ENCODE measurements at places on chromosomes 2 and 18.
A peak's percentile ranks its signal among the peaks of the same experiment; 100 is the strongest.

DNA sequence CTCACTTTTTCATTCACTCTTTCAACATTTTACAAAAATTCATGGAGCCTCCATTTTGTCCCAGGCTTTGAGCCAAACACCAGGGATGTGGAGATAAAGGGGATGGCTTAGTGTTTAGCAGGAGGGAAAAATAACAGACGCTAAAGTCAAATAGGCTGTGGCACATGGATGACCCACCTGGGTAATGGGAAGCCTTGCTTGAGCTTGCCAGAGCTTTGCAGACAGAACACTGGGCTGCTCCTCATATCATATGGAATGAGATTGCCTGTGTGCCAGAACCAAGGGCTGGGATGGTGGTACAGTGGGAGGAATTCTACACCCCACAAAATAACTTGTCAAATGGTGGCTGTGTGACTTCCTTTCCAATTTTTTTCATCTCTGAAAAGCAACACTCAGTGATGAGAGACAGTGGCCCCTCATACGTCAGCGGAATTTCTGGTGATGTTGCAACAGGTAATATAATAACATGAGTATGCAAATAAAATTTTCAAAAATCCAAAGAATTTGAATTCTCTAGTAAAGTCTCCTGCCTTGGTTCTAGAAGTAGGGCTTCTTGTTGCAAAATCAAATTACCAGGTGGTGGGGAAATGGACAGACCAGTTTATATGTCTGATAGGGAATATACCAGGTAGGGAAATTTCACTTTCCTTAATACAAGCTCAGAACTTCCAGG, 252.9 kb downstream of the CLIP4 start:
- H3K27me3 ChIP-seq, result peaks cover 16% of the 10 kb centered on the region
- H3K36me3 ChIP-seq, result no peaks in the 10 kb centered on the region
- no peaks in the 10 kb centered on the region for H3K4me1 ChIP-seq

- peak overlapping the region; percentile 56 for H3K4me3 ChIP-seq
- peak overlapping the region; percentile 66 for H3K27ac ChIP-seq
- H3K4me1 ChIP-seq, result peaks cover 53% of the 10 kb centered on the region
- no peak for DNase-seq
- H3K36me3 ChIP-seq, result no peaks in the 10 kb centered on the region
These were observed 2.7 kb downstream of the EHD3 start for GRCh38 chr2:31236433-31237205.

DNA sequence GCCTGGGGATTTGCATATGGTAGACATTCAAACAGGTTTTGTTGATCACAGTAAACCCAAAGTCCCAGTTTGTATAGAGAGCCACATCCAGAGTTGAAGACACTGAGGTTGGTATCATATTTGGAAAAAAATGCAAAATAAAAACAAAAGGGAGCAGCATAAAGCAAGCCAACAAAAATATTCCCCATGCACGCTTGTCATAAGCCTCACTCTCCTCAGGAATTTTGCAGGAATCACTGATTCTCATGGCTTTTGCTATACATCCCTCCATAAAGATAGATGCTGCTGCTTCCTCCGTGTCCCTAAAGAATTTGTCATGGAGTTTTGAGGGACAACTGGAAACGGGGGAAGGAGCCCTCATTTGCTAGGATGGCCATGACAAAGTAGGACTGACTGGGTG, 108.8 kb upstream of the TCF4 start:
- no peaks in the 10 kb centered on the region for H3K27me3 ChIP-seq
- no peaks in the 10 kb centered on the region for H3K36me3 ChIP-seq
- H3K27ac ChIP-seq, result no peak overlapping the region
- H3K4me3 ChIP-seq, result no peak overlapping the region
- no peaks in the 10 kb centered on the region for H3K4me1 ChIP-seq
- DNase-seq, result no peak

DNA sequence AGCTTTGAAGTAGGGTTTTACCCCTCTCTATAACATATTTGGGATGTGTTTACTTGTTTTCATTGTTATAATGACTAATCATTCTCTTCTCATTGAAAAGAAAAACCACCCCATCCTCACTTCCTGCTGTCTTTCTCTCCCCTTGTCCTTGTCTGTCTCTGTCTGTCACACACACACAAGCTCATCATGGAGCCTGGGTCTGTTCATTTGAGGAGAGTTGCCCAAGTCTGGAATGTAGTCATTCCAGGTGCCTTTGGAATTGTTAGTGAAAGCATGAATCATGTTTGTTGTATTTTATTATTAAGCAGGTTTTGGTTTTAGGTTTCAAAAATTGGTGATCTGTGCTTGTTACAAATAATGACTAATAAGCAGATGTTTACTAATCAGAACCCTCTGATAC, 133.5 kb upstream of the IL1R2 start:
- no peaks in the 10 kb centered on the region for H3K4me1 ChIP-seq
- H3K4me3 ChIP-seq, result no peak overlapping the region
- no peaks in the 10 kb centered on the region for H3K27me3 ChIP-seq
- H3K27ac ChIP-seq, result peak overlapping the region; percentile 41

- no peak overlapping the region for H3K27ac ChIP-seq
- peak; percentile 25 for DNase-seq
- H3K36me3 ChIP-seq, result peaks cover 10% of the 10 kb centered on the region
- H3K4me1 ChIP-seq, result peaks cover 14% of the 10 kb centered on the region
- no peak overlapping the region for H3K4me3 ChIP-seq
- no peaks in the 10 kb centered on the region for H3K27me3 ChIP-seq
These were observed 27.3 kb downstream of the ZAP70 start for GRCh38 chr2:97740590-97741182.

DNA sequence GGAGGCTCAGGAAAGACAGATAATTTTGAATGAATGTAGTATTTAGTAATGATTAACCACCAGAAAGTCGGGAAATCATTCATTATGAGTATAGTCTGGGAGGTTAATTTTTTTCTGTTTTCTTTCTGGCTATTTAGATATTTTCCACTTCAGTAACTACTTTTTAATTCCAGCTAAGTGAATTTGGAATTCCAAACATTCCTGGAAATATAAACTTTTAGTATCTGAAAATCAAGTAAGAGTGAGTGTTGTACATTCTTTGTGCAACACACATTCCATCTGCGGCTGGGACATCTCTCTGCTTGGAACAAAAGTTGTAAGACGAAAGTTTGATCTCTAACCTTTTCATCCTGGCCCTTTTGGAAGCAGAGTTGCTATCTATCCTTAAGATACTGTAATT, 275.7 kb upstream of the SPRED2 start:
- no peaks in the 10 kb centered on the region for H3K4me1 ChIP-seq
- no peak overlapping the region for H3K27ac ChIP-seq
- H3K36me3 ChIP-seq, result no peaks in the 10 kb centered on the region
- peaks cover 31% of the 10 kb centered on the region for H3K27me3 ChIP-seq
- H3K4me3 ChIP-seq, result no peak overlapping the region

- peaks cover 45% of the 10 kb centered on the region for H3K36me3 ChIP-seq
- no peaks in the 10 kb centered on the region for H3K27me3 ChIP-seq
- no peak for DNase-seq
- no peak overlapping the region for H3K4me3 ChIP-seq
- no peaks in the 10 kb centered on the region for H3K4me1 ChIP-seq
These were observed 47.2 kb downstream of the HIBCH start for GRCh38 chr2:190272457-190272842.

- DNase-seq, result no peak
- H3K27me3 ChIP-seq, result peaks cover 15% of the 10 kb centered on the region
- H3K36me3 ChIP-seq, result no peaks in the 10 kb centered on the region
- H3K27ac ChIP-seq, result peak overlapping the region; percentile 50
These were observed 28.1 kb downstream of the ASAP2 start for GRCh38 chr2:9234680-9235146.

GRCh38 chr2:206075113-206075512, 10.9 kb downstream of the INO80D start:
- no peak overlapping the region for H3K4me3 ChIP-seq
- H3K36me3 ChIP-seq, result no peaks in the 10 kb centered on the region
- H3K4me1 ChIP-seq, result peaks cover 51% of the 10 kb centered on the region
- no peaks in the 10 kb centered on the region for H3K27me3 ChIP-seq
- no peak overlapping the region for H3K27ac ChIP-seq

GRCh38 chr18:57915865-57916582, 112.9 kb upstream of the ATP8B1 start:
- peaks cover 11% of the 10 kb centered on the region for H3K4me1 ChIP-seq
- no peak for DNase-seq
- no peak overlapping the region for H3K4me3 ChIP-seq
- no peaks in the 10 kb centered on the region for H3K36me3 ChIP-seq
- no peak overlapping the region for H3K27ac ChIP-seq

DNA sequence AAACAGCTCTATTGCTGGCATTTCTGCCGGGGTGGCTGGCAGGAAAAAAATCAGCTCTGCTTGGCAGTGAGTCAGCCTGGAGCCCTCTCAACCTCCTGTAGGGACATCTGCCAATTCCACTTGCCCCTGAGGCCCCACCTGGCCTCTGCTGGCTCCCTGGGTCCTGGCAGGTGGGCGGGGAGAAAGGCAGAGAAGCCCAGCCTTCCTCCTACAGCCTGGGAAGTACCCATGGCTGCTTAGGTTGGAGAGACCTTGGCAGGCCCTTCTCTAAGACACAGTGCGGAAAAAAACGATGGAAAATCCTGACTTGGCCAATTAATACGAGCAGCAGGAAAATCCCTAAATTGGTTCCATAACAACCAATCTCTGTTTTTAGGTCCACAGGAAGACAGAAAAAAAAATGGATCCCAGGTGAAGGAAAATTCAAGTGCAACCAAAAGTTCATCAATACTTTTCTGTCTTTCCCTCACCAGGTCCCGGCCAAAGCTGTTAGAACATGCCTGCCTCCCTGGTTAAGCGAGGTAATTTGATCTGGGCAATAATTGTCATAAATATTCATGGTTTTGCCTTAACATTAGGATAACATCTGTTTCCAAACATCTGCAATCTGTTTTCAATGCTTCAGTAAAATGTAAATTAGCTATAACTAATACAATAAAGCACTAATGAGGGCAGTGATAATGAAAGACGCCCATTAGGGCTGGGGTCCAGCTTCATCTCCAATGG, 245.9 kb downstream of the TFCP2L1 start:
- no peaks in the 10 kb centered on the region for H3K4me1 ChIP-seq
- no peak overlapping the region for H3K27ac ChIP-seq
- no peaks in the 10 kb centered on the region for H3K36me3 ChIP-seq
- no peak for DNase-seq
- no peaks in the 10 kb centered on the region for H3K27me3 ChIP-seq

DNA sequence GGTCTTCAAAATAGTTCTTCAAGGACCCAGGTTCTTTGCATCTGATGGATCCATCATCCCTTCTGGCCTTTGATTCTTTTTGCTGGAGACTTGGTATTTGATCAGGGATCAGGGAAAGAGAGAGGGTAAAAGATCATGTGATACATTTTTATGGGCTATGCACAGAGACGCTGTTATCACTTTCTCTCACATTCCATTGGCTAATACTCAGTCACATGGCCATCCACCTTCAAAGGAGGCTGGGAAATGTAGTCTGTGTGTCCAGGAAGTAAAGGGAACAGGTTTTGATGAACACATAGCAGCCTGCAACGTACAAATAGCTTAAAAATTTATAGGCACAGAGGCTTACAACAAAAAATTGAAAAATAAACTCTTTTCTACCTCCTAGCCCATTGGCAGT, 629.6 kb upstream of the FANCL start:
- H3K27me3 ChIP-seq, result peaks cover 5% of the 10 kb centered on the region
- no peak overlapping the region for H3K4me3 ChIP-seq
- peaks cover 5% of the 10 kb centered on the region for H3K4me1 ChIP-seq
- no peak for DNase-seq
- H3K27ac ChIP-seq, result no peak overlapping the region
- no peaks in the 10 kb centered on the region for H3K36me3 ChIP-seq

DNA sequence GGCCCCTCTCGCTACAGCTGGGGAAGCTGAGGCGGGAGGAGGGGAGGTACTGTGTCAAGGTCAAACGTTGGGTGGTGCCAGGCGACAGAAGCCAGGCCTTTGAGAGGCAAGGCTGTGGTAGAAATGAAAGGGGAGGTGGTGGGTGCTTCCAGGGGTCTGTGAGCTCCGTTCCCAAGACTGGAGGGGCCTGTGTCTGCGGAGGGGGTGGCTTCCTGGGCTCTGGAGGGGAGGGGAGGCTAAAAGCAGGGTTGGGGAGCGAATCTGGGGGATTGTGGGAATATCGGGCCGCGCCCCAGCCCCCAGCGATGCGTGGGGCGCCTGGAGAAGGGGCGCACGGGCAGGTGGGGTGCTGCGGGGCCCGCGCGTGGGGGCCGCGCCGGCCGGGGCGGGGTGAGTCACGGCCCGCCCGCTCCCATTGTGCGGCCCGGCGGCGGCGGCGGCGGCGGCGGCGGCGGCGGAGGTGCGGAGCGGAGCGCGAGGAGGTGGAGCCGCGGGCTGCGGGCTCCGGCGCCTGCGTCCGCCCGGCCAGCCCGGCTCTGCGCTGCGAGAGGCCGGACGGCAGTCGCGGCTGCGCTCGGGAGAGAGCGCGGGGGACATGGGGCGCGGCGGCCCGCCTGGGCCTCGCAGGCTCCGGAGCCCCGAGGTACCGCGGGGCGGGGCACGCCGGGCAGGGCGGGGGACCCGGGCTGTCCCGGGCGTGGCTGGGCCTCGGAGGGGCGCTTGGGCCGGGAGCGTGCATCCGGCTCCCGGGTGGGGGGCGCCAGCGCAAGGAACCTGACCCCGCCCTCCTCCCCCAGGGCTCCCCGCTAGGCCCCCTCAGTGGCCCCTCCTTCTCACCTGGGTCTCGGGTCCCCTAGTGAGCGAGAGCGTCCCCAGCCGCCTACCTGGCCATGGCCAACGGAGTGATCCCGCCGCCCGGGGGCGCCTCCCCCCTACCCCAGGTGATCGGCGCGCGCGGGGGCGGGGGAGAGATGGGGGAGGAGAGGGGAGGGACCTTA, at the start of gene SLC4A3:
SLC4A3 (plus strand) TSS at position 528 of the 998 bp plus-strand sequence; CDS start at position 891, 363 bp downstream.
- no peak for DNase-seq
- peak within 1 kb of the TSS; percentile 88 for H3K4me3 ChIP-seq
- peaks cover 18% of the 10 kb centered on the region for H3K4me1 ChIP-seq
- H3K27me3 ChIP-seq, result peaks cover 31% of the 10 kb centered on the region
- H3K36me3 ChIP-seq, result no peaks in the 10 kb centered on the region
- H3K27ac ChIP-seq, result no peak within 1 kb of the TSS

- H3K27ac ChIP-seq, result no peak overlapping the region
- H3K36me3 ChIP-seq, result no peaks in the 10 kb centered on the region
- DNase-seq, result peak; percentile 48
- peaks cover 42% of the 10 kb centered on the region for H3K27me3 ChIP-seq
These were observed 1.3 kb downstream of the ZNF521 start for GRCh38 chr18:25350489-25351251.

DNA sequence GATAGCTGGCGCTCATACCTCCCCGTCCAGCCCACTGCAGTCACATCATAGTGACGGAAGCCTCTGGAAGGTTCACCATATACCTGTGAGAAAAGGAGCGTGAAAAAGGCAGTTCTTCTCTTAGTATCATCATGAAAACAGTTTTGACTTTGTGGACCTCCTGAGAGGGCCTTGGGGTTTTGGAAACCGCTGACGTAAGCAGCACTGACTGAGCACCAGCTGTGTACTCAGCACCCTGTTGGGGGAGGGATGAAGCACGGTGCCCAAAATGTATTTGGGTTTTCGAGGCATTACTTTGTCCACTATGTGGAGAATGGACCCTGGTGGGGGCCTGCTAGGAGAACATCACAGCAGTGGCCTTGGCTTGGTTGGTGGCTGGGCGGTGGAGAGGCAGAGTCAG, 5.4 kb downstream of the SCLY start:
- no peak for DNase-seq
- H3K4me1 ChIP-seq, result peaks cover 11% of the 10 kb centered on the region
- H3K27ac ChIP-seq, result no peak overlapping the region
- H3K4me3 ChIP-seq, result no peak overlapping the region
- peaks cover 7% of the 10 kb centered on the region for H3K36me3 ChIP-seq

All from naive B cell (primary cell).